Right lobe of liver (tissue), 6 donors: ENCODE measurements at places on chromosomes 4 and X. TPM values are rescaled to one million over a fixed set of nuclear protein-coding genes. Genes with fewer than 3 reads are reported as not detected.

Gene DACH2
- not detected for total RNA-seq

Gene EDA
- 2.2 TPM for total RNA-seq

Gene KLB
- total RNA-seq: 12.3 TPM

Gene GABRE
- total RNA-seq: 6.5 TPM

Gene SOWAHB
- total RNA-seq: 16.5 TPM

Gene CENPVL1
- total RNA-seq: not detected

Gene FGF2
- total RNA-seq: 0.88 TPM

Gene TAF9B
- total RNA-seq: 5.9 TPM

Gene GABRG1
- not detected for total RNA-seq

Gene TRAPPC11
- total RNA-seq: 15.0 TPM

Gene SOWAHD
- 0.56 TPM for total RNA-seq

Gene SLBP
- 30.8 TPM for total RNA-seq

Gene MAP9
- 0.56 TPM for total RNA-seq

Gene SMARCA1
- 33.5 TPM for total RNA-seq

Gene PCSK1N
- total RNA-seq: 0.20 TPM

Gene PSMD10
- 17.8 TPM for total RNA-seq

DNA sequence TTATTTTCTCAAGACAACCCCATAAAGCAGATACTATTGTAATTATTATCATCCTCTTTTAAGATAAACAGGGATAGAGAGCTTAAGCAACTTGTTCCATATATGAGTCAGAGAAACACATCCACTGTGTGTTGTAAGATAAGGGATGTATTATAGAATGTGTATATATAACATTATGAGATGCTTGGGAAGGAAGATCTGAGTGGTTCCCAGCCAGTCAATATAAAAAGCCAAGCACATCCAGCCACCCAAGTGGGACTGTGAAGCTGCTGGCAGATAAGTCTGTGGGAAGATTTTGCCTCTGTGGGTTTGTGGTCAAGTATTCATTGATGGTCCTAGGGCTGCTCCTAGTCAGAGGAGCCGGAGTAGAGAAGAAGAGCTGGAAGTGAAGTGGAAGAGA lies 16.5 kb upstream of the BMPR1B start:
- DNase-seq: no peak

- DNase-seq: no peak
These were observed 617 bp upstream of the MRFAP1L1 start for GRCh38 chr4:6710282-6710681.

DNA sequence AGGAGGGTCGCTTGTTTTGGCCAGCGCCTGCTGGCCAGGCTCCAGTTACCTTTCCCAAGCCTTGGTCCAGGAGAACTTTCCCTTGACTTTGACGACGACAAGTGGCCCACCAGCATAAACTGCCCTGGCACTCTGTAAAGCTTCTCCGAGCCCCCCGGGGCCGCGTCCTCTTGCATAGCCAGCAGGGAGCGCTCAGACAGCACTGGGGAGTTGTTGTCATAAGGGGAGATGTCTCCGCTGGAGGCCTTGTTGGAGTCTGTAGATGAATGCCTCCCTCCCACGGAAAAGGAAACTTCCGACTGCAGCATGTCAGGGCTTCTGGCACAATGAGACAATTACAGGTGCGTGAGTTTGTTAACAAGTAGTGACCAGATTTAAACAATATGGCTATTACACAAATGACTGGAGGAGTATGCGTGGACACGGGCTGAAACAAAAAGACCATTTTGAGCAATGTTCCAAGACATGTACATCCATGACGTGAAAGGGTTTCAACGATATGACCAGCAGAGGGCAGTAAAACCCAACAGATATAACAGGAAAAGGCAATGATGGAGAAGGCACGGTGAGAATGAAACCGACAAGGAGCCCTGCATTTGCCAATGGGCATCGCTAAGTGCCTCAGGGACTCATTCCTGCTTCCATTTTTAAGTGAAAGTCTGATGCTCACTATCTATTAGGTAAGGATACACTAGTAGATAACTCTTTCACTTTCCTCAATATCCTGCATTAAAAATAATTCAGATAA lies 33.0 kb downstream of the HCCS start:
- no peak for DNase-seq

DNA sequence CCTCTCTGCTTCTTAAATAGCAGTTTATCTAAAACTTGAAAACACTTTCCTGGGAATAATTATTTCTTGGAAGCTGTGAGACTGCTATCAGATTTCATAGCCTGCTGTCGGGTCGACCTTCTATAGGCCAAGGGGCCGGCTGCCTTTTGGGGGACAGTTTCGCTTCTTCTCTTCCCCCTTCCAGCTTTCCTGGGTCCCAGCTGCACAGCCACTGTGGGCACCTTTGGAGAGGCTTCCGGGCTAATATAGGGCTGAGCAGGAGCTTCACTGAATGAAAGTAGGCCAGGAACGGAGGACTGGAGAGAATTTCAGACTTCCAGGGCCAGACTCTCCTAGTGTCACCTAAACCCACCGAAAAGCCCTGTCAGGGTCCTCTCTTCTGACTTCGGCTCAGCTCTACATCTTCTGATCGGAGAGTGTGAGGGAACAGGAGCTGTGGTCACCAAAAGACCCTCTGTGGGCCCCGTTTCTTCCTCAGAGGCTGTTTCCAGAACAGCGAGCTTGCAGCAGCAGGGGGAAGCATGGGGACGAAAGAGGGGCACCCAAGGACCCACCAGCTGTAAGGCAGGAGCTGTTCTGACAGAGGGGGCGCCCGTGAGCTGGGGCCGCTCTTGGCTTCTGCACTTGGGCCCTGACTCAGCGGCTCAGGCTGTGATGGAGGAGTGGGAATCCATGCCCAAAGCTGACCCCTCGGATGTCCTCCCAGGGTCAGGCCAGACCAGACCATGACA lies 620.6 kb downstream of the BCOR start:
- no peak for DNase-seq

DNA sequence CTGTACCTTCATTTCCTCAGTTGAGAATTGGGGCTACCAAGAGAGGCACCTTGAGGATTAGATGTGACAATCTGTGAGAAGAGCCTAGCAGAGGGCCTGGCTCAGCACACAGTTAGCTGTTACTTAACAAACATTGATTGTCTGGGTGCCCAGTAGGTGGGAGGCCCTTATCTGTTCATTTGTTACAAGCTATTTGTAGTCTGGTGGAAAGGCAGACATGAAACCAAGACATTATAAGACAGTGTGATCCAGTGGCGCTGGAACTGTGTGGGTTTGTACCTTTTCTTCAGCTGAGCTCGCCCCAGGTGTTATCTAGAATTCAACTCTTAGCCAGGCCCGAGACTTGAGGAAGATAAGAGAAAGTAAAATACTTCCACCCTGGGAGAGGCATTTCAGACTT lies 16.9 kb downstream of the AKAP4 start:
- DNase-seq: no peak

DNA sequence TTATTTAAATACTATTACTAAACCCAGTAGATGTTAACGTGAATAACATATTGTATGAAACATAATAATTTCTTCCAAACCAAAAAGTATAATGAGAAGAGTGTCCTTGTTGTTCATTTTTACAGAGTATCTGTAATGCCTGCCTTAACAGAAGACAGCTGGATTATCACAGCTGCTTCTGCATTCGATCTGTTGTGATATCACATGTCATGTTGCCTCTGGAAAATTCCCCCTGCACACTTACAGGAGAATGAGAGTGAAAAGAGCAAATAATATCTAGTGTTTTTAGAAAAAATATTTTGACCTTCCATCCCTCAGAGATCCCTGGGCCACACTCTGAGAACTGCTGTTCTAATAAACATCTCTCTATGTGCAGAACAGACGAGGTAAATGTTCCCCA lies 240.1 kb upstream of the NOCT start:
- no peak for DNase-seq

GRCh38 chrX:17104433-17104832 lies 158.0 kb downstream of the REPS2 start:
- DNase-seq: no peak

DNA sequence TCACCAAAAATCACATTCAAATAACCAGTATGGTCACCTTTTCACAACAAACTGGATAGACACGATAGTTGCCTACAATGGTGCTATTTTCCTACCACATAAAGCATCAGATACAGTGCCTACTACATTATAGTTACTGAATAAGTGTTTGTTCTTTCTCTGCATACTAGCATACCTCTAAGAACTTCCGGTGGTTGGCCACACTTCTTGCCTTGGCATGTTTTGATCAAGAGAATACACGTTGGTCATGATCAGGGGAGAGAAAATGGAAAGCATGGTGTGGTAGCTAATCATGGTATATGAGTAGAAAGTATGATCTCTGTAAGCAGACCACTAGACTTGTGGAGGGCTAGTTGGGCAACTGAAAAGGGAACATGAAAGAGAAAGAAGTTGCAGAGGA lies 322.8 kb upstream of the DIAPH2 start:
- DNase-seq: no peak

GRCh38 chr4:65007841-65008439 lies 598.7 kb upstream of the TECRL start:
- no peak for DNase-seq

DNA sequence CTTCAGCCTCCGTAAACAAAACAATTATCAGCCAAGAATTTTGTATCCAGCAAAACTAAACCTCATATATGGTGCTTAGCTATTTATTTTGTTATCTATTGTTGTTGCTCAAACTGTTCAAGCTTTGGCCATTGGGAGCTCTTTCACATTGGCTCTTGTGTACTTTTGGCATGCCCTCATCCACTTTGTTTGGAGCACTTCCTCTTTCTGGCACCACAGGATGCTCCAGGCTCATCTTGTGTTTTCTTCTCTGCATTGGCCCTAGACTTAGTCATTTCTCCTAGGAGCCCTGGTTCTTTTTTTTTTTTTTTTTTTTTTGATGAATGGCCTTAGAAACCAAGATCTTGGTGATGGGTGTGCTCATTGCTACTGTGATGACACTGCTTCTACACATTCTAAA lies 74.5 kb downstream of the DIPK2B start:
- DNase-seq: no peak

DNA sequence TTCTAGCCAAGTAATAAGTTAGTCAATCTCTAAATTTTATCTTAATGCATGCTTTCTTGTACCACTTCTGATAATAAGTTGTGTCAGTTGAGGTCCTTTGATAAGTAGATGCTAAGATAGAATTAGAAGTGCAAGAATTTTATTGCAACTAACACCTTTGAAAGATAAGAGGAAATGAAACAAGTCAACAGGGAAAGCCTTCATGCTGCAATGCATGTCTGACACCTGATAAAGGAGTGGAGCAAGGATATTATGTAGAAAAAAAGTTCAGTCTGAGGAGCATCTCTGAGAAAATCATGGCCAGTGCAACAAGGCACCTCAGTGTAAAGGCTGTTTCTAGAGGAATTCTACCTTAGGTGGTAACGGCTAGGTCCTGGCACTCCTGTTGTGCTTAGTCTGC lies 210.7 kb upstream of the PPP1R2C start:
- no peak for DNase-seq

- DNase-seq: no peak
These were observed 39.7 kb downstream of the IRS4 start for GRCh38 chrX:108696690-108697089.

DNA sequence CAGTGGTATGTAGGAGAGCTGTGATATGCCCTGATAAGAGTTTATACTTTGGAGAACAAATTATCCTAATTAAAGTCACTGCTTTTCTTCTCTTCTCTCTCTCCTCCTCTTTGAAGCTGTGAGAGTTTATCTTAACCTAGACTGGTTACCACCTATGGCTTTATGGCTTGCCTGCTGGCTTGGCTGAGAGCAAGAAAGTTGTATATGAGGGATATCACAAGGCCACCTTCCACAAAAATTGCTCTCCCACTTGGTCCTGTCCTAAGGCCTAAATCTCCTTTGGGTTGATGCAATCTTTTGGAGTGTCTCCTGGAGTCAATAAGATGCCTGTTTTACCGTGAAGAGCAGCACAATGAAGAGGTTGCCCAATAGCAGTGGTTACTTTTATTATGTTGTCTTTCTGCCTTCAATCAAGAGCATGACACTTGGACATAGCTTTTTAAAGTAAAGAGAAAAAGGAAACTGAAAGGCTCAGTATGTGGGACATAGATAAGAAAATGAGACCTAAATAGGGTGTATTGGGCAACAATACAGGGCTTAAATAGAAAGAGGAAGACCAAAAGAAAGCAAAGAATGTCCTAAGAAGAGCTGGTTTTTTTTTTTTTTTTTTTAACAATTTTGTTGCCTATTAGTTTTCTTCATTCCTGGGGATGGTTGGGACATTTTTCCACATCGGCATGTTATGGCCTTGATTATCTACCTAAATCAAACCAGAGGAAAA lies 9.2 kb downstream of the GUCY1A1 start:
- DNase-seq: no peak

GRCh38 chr4:106978046-106978774 lies 57.9 kb downstream of the DKK2 start:
- DNase-seq: no peak

DNA sequence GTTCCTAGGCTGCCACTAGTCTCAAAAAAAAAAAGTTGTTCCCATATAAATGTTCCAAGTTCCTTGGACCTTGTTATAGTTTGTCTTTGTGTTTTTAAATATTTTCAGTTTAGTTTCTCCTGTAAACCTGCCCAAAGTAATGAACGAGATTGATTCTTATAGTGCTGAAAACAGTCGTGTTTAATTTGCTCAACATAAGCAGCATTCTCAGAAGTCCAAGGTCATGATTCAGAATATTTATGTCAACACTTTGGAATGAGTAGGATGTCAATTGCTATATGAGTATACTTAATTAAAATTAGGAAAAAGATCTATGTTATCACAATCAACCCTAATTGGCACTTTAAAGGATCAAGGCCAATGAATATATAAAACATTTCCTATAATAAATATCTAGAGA lies 510.9 kb downstream of the PPP4R3C start:
- DNase-seq: no peak

- DNase-seq: peak; percentile 37
These were observed 26.4 kb downstream of the NELFA start for GRCh38 chr4:1982124-1983052.

DNA sequence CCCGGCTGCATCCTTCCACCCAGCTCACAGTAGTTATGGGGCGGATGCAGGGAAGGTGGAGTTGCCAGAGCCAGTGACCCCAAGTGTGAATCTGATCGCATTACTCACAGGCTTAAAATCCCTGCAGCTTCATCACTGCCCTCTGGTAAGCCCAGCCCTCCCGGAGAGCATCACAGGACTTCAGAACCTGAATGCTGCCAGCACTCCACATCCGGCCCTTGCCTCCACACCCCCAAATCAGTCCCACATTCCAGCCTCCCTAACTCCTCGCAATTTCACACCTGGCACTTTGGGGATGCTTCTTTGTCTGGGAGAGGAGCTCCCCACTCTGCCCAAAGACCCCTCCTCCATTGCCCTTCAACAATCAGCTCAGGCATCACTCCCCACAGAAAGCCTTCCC lies 15.6 kb downstream of the RASL11B start:
- DNase-seq: no peak

GRCh38 chrX:136147315-136147901 lies at the start of gene FHL1:
FHL1 (plus strand) TSS chrX:136147533.
- peak; percentile 61 for DNase-seq
